ENCODE measurements at places on chromosomes 2 and 18.

DNA sequence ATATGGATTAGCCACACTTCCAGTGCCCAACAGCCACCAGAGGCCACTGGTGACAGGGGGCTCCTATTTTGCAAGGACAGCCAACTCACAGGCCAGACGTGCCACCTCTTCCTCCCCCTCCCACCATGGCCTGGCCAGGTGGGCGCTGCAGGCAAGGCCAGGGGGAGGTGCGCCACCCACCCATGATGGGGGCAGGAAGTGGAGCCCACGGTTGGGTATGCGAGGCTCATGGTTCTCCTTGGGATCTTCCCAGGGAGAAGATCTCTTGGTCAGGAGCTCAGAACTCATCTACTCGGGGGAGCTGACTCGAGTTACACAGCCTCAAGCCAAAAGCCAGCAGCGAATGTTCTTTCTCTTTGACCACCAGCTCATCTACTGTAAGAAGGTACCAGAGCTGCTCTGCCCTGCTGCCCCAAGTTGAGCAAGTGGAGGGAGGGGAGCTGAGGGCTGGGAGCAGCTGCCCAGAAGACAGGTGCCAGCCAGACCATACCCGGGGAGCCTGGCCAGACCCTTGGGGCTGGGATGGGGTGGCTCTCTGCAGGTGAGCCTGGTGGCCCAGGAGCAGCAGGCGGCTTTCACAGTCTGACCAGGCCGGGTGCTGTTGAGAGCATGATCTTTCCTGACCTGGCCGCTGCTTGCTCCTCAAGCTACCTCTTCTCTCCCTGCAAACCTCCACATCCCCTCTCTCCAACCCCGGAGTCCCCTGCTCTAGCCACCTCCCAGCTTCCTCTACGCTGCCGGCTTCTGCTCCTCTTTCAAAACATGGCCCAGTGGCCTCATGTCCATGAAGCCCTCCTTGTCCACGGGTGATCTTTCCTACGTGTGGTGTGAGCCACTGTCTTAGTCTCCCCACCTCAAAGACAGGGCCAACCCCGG lies 49.8 kb downstream of the FAM168B start:
- DNase-seq = no peak

DNA sequence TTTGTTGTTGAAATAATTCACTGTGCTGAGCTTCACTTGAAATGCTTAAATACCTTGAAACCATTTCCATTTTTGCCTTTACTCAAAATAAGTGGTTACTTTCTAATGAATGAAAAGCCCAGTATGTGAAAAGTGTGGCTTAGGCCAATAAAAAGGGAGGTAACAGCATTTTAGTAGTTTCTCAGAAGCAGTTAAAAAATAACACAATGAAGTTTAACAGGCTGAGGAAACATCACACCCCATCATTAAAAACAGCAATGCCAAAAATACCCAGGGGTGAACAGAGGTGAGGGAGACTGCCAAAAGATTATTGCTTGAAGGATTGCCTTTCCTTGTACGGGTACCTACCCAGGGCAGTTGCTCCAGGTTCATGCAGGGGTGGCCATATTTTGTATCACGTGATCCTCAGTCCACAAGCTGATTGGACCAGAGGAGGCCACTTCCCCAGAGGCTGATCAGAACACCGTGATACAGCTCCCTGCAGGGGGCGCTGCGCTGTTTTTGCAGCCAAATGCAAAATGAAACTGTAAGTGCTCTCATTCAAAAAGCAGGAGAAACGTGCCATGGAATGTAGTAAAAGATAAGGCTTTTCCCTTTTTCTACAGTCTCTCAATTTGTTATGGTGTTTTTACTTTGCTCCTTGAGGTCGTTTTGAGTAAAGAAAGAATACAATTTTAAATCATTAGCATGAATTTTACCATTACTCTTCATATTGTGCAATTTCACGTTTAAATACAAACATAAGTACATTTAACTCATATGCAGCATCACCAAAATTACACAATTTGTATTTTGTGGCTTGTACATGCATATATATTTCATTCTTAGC lies 70.2 kb upstream of the SH3BP4 start:
- DNase-seq = peak; percentile 94

DNA sequence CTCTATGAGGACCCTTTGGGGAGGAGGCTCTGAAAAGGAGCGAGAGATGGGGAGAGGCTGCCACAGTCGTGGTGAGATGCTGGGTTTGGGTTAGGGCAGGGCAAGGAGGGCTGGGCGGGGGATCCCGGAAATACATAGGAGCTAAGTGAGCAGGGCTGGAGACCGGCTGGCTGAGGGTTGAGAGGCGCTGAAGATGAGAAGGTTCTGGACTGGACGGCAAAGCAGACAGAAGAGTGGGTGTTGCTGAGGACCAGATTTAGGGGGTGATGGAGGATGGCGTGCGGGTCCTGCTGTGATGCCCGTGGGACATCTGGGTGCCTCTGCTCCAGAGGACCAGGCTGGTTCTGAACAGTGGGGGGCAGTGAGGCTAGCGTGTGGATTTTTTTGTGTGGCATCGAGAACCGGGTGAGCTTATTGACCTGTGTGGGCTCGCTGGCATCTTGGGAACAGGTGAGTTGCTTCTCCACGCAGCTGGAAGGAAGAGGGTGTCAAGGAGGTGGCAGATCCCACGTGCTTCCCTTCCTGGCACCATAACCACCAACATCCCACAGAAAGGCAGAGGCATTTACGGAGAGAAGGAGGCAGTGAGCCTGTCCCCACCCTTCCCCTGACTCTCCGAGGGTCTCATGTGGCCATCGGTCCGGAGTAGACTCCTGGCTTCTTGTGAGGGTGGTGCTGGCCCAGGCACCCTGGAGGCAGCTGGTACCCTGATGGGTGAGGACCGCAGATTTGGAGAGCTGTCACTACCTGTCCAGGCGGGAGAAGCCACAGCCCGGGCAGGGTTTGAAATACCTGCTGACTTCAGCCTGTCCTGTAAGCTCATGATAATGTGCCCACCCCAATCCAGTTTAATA lies 70.3 kb downstream of the ASB1 start:
- DNase-seq = no peak

DNA sequence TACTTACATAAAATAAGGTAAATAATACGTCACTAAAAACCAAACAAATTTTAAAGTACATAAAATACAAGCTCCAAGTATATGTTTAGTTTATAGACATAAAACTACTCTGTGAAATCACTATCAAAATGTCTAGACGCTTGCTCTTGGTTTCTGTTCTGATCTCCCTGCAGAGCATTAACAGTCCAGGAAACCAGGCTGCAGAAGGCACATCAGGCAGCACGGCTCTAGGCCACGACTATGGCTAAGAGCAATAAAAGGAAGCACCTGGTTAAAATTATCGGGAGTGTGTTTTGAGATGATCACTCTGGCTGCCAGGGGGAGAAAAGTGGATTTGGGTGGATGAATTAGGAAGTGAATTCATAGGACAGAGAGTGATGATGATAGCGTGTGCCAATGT lies 196.0 kb upstream of the SPHKAP start:
- no peak for DNase-seq

DNA sequence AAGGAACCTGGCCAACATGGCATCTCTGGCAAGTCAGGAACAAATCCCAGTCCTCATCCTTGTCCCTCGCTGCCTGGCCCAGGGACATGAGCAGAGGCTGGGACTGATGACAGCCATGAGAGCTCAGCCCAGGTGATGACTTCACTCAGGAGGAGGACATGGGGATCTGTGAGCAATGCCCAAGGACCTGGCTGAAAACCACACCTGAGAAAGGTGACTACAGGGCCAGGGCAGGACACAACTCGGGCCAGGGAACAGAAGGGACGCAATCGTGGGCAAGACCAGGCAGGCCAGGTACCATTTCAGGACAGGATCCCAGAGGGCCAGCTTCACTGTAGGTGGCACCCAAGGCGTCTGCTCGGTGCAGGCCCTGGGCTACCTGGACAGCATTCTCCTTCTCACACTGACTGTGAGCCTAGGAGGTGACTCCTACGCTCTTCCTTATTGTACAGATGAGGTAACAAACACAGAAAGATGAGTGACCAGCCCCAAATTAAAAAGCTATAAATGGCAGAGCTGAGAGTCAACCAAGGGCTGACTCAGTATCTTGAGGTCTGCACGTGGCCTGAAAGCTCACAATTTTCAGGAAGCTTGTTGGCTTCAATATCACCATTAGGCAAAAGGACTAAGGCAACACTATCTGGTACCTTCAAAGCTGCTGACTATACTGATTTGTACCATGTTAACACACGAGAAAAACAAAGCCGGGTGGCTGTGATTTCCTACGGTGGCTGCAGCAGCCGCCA lies 141.1 kb downstream of the EIPR1 start:
- no peak for DNase-seq

GRCh38 chr2:191166111-191166755 lies 15.4 kb upstream of the STAT4 start:
- DNase-seq = no peak

- no peak for DNase-seq
These were observed 85.2 kb downstream of the EML6 start for GRCh38 chr2:54808661-54809060.

DNA sequence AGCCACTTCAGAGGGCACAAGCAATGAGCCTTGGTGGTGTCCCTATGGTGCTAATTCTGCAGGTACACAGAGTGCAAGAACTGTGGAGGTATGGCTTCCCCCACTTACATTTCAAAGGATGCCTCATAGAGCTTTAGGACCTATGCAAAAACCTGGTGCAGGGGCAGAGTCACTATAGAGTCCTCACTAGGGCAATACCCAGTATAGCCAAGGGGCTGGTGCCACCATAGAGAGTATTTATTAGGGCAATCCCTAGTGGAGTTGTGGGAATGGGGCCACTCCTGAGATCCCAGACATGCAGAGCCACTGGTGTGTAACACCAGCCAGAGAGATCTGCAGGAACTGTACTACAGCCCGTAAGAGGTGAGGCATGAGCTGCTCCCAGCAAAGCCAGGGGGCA lies 312.2 kb downstream of the SLC4A3 start:
- DNase-seq = no peak

DNA sequence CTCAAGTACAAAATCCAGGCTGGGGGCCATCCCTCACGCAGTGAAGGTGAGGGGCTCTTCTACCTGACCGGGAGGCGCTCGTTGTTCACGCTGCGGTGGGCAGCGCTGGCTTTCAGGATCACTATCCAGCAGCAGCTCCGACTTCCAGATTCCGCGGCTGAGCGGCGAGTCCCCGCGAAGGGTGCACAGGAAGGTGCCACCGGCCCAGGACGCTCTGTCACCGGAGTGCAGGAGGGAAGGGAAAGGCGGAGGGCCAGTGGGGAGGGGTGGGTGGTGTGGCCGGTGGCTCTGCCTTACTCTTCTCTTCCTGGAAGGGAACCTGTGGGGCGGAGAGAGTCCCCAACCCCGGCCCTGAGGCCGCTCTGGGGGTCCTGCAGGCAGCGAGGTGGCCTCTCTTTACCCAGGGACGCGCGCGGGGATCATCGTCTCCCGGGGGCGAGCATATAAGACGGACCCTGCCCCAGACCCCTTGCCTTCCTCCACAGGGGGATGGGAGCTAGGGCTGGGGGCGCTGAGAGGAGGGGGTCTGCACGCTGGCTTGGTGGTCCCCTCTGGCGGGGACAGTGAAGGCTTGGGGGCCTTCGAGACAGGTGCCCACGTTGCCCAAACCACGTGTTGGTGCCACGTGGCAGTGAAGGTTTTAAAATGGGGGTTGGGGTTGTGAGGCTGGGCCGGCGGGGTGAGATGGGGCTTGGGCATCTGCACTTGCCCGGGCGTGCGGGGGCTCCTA lies 26.9 kb upstream of the HS6ST1 start:
- DNase-seq = no peak

- DNase-seq = no peak
These were observed 94.2 kb downstream of the ACSL3 start for GRCh38 chr2:222955008-222955407.

GRCh38 chr2:218465987-218466633 lies 47.2 kb downstream of the VIL1 start:
- no peak for DNase-seq

- no peak for DNase-seq
These were observed 35.7 kb downstream of the XRCC5 start for GRCh38 chr2:216144857-216145256.

DNA sequence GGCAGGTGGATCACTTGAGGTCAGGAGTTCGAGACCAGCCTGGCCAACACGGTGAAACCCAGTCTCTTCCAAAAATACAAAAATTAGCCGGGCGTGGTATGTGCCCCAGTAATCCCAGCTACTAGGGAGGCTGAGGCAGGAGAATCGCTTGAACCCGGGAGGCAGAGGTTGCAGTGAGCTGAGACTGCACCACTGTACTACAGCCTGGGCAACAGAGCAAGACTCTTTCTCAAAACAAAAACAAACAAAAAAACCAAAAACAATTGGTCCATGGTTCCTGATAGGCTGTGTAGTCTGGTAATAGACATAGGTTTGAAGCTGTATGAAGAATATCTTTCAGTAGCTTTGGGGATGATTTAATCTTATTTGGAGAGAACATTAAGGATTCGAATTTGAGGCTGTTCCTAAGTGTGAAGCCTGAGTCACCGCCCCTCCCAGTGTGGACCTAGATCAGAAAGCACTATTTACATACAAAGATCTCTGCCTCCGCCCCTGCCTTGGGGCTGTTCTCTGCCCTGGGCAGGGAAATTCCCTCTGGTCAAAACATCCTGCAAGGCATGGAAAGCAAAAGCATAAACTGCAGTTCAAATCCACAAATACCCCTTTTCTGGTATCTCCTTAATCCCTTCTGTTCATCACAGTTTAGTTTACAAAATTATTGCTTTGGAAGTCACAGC lies 52.8 kb upstream of the PMAIP1 start:
- DNase-seq = no peak

DNA sequence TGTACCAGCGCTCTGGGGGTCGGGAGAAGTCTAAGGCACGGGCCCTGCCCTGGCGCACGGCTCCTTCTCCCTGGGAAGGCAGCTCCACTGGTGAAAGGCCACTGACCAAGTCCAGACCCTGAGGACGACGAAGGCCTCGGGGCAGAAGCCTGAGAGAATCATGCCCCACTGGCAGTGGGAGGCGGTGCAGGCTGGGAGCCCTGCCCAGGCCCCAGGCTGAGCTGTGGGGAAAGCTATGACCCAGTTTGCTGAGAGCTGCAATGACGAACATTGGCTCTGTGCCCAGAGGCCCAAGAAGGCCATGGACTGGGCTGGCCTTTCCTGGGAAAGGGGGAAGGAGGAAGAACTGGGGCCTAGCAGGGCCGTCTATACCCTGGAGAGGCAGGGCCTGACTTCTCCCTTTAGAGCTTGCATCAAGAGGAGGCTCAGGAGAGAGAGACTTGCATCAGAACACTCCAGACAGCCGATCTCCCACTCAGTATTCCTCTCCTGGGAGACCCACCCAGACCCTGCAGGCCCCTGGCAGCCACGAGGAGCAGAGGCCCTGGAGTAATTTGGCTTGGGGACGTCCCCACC lies 32.9 kb downstream of the HS1BP3 start:
- DNase-seq = peak; percentile 84

DNA sequence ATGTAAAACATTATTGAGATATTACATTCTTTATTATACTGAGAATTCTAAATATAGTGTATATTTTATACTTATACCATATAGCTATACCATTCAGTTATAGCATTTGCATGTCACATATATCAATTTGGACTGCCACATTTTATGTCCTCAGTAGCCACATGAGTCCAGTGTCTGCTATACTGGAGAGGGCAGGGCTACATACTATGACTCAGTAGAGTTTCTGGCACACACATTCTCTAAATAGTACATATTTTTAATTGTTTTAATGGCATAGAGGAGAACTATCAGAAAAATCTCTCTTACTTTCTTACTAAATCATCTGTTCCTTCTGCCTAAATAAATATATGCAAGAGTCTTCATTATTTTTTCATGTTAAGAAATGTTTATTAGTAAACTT lies 55.4 kb upstream of the COL5A2 start:
- DNase-seq = no peak

Data from BE2C (cell line).